ENCODE measurements at places on chromosomes 12 and 14. TPM values are rescaled to one million over a fixed set of nuclear protein-coding genes. Genes with fewer than 3 reads are reported as not detected.
A peak's percentile ranks its signal among the peaks of the same experiment; 100 is the strongest.

Gene C1S
- total RNA-seq = 49.6 TPM

Gene KIF26A
- total RNA-seq = not detected

Gene FKBP3
- 8.6 TPM for total RNA-seq

DNA sequence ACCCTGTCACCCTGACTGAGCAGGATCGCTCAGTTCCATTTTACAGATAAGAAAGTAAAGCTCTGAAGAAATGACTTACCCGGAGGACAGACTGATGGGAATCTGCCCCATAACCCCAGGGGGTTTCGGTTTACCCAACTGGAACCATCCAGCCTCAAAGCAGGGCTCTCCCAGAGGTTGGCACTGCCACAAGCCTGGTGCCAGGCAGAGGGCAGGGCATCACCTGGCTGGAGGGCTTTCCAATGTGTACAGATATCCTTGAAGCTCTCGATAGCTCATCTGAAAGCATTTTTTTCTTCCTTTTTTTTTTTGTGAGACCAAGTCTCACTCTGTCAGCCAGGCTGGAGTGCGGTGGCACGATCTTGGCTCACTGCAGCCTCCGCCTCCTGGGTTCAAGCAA lies 33.2 kb downstream of the STON2 start:
- H3K27me3 ChIP-seq = no peaks in the 10 kb centered on the region
- no peak for DNase-seq
- no peak overlapping the region for H3K4me3 ChIP-seq
- H3K4me1 ChIP-seq = no peaks in the 10 kb centered on the region

DNA sequence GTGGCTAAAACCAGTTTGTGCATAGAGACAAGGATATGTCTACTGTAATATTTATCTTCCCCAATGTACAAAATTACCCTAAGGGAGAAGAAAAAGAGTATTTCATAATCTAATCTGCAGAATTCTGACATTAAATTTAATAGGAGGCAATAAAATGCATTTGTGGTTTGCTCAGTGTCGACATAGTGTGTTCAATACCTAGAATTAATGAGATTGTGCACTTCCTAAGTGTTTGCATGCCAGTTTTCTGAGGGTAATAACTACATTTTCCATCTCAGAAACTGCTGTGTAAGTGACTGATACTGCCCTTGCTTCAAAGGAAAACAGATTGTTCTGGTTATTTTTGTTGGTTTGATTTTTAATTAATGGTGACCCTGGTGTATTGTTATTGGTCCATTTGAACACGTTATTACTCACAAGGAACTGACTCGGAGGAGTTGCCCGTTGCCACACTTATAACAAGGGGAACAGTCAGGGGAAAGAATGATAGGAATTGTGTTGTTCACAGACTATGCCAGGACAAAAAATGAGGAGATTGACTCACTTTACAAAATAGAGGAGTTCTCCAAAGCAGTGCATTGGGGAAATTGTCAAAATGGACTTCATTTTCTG lies 960.3 kb upstream of the TMEM132C start:
- H3K36me3 ChIP-seq = no peaks in the 10 kb centered on the region
- no peak overlapping the region for H3K27ac ChIP-seq
- H3K4me3 ChIP-seq = no peak overlapping the region
- no peak for DNase-seq

Gene ZC3H14
- 103 TPM for total RNA-seq

DNA sequence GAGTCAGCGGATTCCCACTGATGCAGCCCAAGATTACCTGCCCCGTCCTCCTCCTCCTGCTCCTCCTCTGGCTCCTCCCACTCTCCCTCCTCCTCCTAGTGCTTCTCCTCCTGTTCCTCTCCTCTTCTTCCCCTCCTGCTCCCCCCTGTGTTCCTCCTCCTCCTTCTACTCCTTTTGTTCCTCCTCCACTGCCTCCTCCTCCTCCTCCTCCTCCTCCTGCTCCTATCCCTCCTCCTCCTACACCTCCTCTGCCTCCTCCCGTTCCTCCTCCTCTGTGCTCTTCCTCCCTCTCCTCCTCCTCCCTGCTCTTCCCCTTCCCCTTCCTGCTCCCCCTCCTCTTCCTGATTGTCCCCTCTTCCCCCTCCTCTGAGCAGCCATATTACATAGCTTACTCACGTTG lies 141.3 kb downstream of the CACNA1C start:
- no peak overlapping the region for H3K4me3 ChIP-seq
- DNase-seq = no peak
- no peaks in the 10 kb centered on the region for H3K27me3 ChIP-seq
- peaks cover 4% of the 10 kb centered on the region for H3K36me3 ChIP-seq
- H3K27ac ChIP-seq = peak overlapping the region; percentile 22
- peaks cover 11% of the 10 kb centered on the region for H3K4me1 ChIP-seq

- H3K4me3 ChIP-seq = peak within 1 kb of the TSS; percentile 42
- no peaks in the 10 kb centered on the region for H3K36me3 ChIP-seq
- no peak for DNase-seq
Observed at GRCh38 chr12:6788972-6789924, at the start of gene CD4. CD4 (plus strand) TSS chr12:6789528; CDS start chr12:6800139, 10,611 bp downstream.

DNA sequence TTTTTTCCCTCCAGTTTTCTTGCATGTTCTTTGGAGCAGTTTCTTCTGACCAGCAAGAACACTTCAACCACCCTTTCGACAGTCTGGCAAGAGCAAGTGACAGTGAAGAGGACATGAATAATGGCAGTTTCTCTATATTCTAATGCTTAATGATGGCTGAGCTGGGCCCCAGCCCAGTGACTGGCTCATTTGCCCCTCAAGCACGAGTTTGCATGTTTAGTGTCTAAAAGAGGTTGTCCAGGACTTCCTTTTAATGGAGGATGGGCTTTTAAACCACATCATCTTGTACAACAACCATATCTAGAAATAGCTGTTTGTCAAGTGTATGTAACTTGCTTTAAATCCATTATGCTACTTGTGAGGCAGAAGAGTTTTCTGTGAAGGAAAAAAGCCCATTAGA lies 28.4 kb downstream of the RAD9B start:
- H3K27me3 ChIP-seq = no peaks in the 10 kb centered on the region
- DNase-seq = no peak
- no peak overlapping the region for H3K27ac ChIP-seq

DNA sequence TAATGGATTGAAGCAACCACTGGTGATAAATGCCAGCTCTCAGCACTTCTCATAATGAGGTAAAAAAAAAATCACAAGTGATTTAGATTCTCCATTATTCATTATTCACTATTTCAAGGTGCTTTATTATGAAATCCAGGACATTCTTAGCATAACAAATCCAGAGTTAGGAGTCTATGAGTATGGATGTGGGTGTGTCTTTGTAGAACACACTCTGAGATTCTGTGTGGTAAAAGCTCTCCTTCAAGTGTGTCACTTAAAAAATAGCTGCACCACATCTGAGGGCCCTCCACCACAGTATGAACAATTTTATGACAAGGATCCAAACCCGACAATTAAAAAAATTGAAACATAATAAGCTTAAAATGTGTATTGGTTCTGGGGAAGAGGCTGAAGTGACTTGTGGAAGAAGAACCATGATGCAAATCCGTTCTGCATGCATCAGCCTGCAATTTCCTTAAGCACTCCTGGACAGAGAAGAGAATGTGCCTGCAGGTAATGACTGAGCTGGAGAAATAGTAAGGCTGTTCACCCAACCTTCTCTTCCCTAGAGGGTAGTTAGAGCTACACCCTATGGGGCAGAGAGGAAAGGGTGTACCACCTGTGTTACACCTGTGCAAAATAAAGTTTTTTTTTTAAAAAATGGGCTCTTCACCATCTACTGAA lies 488.5 kb upstream of the MGAT4C start:
- no peaks in the 10 kb centered on the region for H3K4me1 ChIP-seq
- H3K36me3 ChIP-seq = no peaks in the 10 kb centered on the region
- DNase-seq = no peak
- no peak overlapping the region for H3K4me3 ChIP-seq
- H3K27me3 ChIP-seq = no peaks in the 10 kb centered on the region

Gene LMO3
- 1.7 TPM for total RNA-seq

Gene MSRB3
- 31.7 TPM for total RNA-seq

Measured in IMR-90 (cell line).